ENCODE measurements at places on chromosomes 11 and 22.

DNA sequence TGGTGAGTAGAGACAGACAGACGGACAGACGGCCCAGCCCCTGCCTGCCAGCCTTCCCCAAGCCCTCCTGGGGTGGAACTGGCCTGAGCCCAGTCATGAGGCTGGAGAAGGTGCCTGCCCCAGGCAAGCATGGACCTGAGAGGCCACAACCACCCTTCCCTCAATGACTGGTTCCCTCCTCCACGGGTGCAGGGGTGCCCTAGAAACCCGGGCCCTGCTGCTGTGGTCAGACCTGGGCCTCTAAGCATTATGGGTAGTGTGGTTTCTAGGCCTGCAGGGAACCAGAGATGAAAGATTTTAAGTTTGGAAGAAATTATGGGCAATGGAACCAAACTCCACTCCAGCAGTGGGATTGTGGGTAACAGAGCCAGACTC lies 13.5 kb downstream of the RHBDD3 start:
- H3K4me3 ChIP-seq = no peak overlapping the region
- no peak overlapping the region for H3K27ac ChIP-seq
- no peaks in the 10 kb centered on the region for H3K27me3 ChIP-seq
- DNase-seq = no peak
- no peaks in the 10 kb centered on the region for H3K4me1 ChIP-seq

DNA sequence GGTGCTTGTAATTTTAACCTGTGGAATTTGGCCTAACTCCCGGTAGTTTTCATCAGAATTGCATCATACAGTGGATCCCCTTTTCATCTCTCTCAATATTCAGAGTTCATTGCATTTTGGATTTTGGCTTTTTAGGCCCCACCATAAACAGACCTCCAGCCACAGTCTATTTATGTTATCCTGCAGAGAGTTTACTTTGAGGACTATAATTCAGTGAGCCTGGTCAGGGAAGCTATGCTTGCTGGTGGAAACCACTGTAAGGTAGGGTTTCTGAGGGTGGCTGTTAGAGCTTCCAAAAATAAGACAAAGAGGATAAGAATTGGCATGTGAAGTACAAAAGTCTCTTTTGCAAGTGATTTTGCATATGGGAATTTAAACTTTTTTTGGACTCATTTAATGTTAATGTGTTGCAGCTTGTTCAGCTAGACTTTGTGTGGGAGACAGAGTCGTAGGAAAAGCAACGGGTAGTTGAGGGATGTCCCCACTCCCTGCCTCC lies 34.8 kb upstream of the DDI1 start:
- H3K27ac ChIP-seq = no peak overlapping the region
- H3K27me3 ChIP-seq = no peaks in the 10 kb centered on the region
- DNase-seq = no peak
- no peaks in the 10 kb centered on the region for H3K4me1 ChIP-seq

DNA sequence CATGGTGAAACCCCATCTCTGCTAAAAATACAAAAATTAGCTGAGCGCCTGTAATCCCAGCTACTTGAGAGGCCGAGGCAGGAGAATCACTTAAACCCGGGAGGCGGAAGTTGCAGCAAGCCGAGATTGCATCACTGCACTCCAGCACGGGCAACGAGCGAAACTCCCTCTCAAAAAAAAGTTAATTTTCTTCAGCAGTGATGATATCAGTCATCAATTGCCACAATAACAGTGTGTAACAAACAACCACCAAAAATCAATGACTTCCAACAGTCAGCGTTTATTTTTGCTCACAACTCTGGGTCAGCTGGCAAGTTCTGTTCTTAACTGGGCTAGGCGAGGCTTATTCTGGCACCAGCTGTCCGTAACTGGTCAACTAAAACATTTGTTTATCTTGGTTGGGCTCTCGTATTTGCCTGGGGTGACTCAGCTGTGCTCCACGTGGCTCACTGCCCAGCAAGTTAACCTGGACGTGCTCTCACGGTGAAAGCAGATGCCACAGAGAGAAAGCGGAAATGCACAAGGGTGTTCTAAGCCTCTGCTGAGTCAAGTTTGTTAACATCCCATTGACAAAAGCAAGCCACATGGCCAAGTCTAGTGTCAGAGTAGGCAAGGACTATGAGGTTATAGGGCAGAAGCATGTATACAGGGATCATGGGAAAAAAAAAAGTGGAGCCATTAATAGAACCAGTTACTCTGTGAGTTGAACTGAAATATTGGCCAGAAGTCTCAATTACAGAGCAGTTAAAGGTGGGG lies 52.1 kb downstream of the LHFPL7 start:
- DNase-seq = peak; percentile 94
- peak overlapping the region; percentile 89 for H3K27ac ChIP-seq
- peaks cover 20% of the 10 kb centered on the region for H3K4me1 ChIP-seq
- H3K36me3 ChIP-seq = peaks cover 8% of the 10 kb centered on the region
- H3K27me3 ChIP-seq = no peaks in the 10 kb centered on the region

DNA sequence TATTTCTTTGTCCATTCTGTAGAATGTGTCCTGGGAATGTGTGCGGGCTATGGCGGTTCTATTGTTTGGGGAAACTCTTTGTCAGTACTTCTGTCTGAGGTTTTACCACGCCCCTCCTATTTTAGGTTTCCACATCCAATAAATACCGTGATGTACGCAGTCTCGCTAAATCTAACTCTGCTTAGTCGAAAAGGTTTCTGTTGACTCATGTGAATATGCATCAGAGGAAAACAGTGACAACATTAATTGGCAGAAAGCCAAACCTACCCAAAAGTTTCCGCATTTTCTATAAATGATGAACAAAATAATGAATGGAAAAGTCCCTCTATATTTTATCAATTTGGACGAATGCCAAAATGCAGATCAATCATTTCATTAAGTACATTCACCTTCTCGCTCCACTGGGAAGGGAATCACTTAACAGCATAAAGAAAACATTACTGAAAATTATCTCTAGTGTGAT lies 143.4 kb downstream of the MAML2 start:
- H3K4me1 ChIP-seq = no peaks in the 10 kb centered on the region
- H3K27me3 ChIP-seq = no peaks in the 10 kb centered on the region
- no peaks in the 10 kb centered on the region for H3K36me3 ChIP-seq
- no peak for DNase-seq
- no peak overlapping the region for H3K4me3 ChIP-seq

DNA sequence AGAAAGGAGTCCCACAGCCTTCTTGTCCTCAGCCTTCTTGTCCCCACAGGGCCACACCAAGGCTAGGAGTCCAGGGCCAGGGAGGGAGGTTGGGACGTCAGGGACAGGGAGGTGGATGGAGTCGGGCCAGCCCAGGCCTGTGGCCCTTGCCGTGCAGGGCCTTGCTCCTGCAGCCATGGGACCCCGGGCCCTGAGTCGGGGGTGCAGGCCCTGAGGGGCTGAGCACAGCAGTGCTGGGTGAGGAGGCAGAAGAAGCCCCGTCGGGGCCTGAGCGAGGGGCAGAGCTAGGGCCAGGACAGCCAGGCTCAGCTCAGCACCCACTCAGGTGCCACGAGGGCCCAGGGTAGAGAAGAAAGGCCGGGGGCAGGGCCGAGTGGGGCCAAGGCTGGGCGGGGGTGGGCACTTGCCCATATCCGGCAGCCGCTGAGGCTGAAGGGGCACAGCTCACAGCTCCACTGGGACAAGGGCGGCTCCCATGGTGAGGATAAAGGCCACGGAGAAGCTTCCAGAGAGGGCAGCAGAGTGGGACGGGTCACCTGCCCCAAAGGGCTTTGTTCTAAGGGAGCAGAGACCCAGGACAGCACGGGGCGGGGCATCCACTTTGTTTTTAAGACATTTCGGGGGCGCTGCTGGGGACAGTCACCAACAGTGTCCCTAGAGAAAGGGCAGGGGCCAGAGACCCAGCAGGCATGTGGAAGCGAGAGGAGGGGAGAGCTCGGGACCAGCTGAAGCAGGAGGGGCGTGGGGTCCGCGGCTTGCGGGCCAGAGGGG lies 3.6 kb downstream of the MLC1 start:
- H3K36me3 ChIP-seq = no peaks in the 10 kb centered on the region
- H3K27me3 ChIP-seq = no peaks in the 10 kb centered on the region
- H3K4me1 ChIP-seq = no peaks in the 10 kb centered on the region
- no peak overlapping the region for H3K4me3 ChIP-seq
- DNase-seq = no peak
- H3K27ac ChIP-seq = no peak overlapping the region

- DNase-seq = no peak
- H3K36me3 ChIP-seq = no peaks in the 10 kb centered on the region
- H3K27ac ChIP-seq = no peak overlapping the region
- no peaks in the 10 kb centered on the region for H3K4me1 ChIP-seq
- H3K27me3 ChIP-seq = no peaks in the 10 kb centered on the region
These were observed 18.6 kb downstream of the TMEM258 start for GRCh38 chr11:61773809-61774208.

DNA sequence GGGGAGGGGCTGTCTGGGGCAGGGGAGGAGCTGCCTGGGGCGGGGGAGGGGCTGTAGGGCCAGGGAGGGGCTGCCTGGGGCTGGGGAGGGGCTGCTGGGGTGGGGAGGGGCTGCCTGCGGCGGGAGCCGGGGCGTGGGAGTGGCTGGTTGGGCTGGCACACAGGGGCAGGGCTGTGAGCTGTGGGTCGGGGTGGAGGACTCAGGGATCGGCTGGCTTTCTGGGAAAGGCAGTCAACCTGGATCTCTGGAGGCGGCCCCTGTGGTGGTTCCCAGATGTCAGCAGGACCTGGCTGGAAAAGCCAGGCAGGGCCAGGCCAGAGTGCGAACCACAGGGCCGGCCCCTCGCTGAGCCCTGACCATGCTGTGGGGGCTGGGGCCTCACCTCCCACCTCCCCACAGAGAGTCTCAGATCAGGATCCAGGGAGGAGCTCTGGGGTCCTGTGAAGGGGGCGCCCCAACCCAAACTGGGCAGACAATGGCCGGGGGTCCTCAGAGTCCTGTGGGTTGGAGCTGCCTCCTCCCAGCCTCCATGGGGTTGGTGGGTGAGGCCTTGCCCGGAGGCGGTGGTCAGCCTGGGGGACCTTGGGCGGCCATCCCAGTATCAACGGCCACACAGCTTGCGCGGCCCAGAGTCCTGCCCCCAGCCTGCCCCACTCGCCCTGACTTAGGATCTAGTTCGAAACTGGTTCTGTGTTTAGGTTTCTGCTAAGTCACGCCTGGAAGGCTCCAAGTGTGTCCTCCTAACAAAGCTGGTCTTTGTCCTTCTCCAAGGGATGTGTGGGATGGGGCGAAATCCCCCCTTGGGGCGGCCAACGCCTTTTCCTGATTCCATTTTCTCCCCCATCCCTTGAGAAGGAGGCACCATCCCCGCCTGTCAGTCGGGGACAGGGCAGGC lies 1.9 kb downstream of the MUC5B start:
- peaks cover 9% of the 10 kb centered on the region for H3K27me3 ChIP-seq
- no peaks in the 10 kb centered on the region for H3K4me1 ChIP-seq
- no peak overlapping the region for H3K27ac ChIP-seq
- H3K4me3 ChIP-seq = no peak overlapping the region
- no peak for DNase-seq

DNA sequence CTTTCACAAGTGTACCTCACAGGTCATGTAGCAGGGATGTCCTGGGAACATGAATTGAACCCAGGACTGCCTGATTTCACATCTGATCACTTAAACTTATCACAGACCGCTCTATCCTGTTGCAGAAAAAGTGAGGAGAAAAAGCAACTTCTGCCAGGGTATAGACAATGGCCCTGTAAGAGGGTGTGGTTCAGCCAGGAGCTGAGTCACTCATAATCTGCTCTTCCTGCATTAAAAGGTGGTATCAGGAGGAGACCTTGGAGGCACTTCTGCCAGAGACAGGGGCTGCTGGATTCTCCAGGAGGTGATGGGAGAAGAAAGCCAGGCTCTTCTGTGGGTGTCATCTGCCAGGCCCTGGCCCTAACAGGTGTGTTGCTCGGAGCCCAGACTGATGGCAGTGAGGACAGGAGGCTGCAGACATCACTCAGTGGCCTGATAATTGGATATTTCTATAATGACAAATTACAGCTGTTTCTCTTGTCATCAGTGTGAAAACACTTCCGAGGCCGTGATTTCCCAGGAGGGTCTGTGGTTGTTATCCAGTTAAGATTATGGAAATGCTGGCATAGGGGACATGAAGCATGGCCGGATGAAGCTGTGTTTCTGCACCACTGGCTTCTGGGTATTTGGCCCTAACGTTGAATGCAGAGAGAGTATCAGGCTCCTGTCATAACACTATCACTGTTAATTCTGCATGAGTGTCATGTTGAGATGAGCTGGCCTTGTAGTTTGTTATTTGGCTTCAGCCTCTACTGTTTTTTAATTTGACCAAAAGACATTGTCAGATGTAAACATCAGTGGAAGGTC lies 125.1 kb upstream of the ZBED5 start:
- no peaks in the 10 kb centered on the region for H3K36me3 ChIP-seq
- H3K4me3 ChIP-seq = no peak overlapping the region
- no peak overlapping the region for H3K27ac ChIP-seq
- DNase-seq = no peak
- H3K27me3 ChIP-seq = no peaks in the 10 kb centered on the region

- H3K4me3 ChIP-seq = no peak overlapping the region
- DNase-seq = no peak
- no peaks in the 10 kb centered on the region for H3K27me3 ChIP-seq
- no peaks in the 10 kb centered on the region for H3K36me3 ChIP-seq
- no peak overlapping the region for H3K27ac ChIP-seq
These were observed 9.3 kb downstream of the CELSR1 start for GRCh38 chr22:46528121-46528610.

- H3K27ac ChIP-seq = no peak overlapping the region
- no peaks in the 10 kb centered on the region for H3K4me1 ChIP-seq
- H3K4me3 ChIP-seq = no peak overlapping the region
- H3K27me3 ChIP-seq = no peaks in the 10 kb centered on the region
- H3K36me3 ChIP-seq = no peaks in the 10 kb centered on the region
These were observed 30.1 kb downstream of the RCN1 start for GRCh38 chr11:32121012-32121411.

- H3K4me3 ChIP-seq = no peak overlapping the region
- H3K27me3 ChIP-seq = peaks cover 4% of the 10 kb centered on the region
- no peak overlapping the region for H3K27ac ChIP-seq
- H3K36me3 ChIP-seq = no peaks in the 10 kb centered on the region
- no peaks in the 10 kb centered on the region for H3K4me1 ChIP-seq
- DNase-seq = no peak
These were observed 85.0 kb downstream of the CHST1 start for GRCh38 chr11:45580399-45580798.

GRCh38 chr11:47328449-47329390 lies 23.8 kb downstream of the MYBPC3 start:
- H3K36me3 ChIP-seq = peaks cover 78% of the 10 kb centered on the region
- H3K27me3 ChIP-seq = no peaks in the 10 kb centered on the region
- no peak overlapping the region for H3K4me3 ChIP-seq
- DNase-seq = no peak
- no peaks in the 10 kb centered on the region for H3K4me1 ChIP-seq

DNA sequence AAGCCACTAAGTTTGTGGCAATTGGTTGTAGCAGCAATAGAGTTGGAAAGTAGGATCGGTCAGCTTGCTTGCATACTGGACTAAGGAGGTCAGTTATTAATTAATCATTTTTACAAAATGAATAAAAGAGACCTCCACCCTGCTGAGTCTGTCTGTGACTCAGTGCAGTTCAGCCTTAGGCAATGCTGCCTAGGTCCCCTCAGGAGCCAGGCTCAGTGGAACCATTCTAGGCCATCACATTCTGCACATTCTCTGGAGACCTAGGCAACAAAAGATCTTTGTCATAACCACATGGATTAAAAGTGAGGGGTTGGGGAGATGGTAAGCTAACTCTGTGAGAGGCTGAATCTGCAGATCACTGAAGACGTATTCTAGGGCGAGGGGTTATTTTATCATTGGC lies 178.7 kb upstream of the CADM1 start:
- no peak overlapping the region for H3K4me3 ChIP-seq
- H3K27ac ChIP-seq = no peak overlapping the region
- no peaks in the 10 kb centered on the region for H3K27me3 ChIP-seq
- no peak for DNase-seq
- H3K36me3 ChIP-seq = no peaks in the 10 kb centered on the region

Data from right atrium auricular region (tissue), 2 donors.